Stimulated activated CD8-positive, alpha-beta memory T cell treated with anti-CD3 and anti-CD28 coated beads, Interleukin-4, amount 100 ng/mL, for 1 hour (primary cell): ENCODE measurements at places on chromosomes 4 and X.

GRCh38 chrX:20067709-20068561 is 48.8 kb downstream of the MAP7D2 start:
- DNase-seq, result no peak

DNA sequence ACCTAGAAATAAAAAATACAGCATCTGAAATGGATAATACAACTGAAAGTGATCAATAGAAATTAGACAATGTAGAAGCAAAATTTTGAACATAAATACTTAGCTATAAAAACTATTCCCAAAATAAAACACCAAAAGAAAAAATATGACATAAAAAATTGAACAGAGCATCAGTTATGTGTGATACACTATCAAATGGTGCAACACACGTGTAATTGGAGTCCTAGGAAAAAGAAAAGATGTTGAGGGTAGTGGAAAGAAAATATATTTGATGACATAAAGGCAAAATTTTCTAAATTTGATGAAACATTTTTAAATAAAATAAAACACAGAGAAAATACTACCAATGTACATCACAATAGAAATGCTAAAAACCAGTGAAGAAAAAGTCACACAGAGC is 63.1 kb downstream of the NPY2R start:
- DNase-seq, result no peak

- DNase-seq, result peak; percentile 42
Measured at GRCh38 chr4:153115322-153116290, 88.6 kb upstream of the TRIM2 start.

DNA sequence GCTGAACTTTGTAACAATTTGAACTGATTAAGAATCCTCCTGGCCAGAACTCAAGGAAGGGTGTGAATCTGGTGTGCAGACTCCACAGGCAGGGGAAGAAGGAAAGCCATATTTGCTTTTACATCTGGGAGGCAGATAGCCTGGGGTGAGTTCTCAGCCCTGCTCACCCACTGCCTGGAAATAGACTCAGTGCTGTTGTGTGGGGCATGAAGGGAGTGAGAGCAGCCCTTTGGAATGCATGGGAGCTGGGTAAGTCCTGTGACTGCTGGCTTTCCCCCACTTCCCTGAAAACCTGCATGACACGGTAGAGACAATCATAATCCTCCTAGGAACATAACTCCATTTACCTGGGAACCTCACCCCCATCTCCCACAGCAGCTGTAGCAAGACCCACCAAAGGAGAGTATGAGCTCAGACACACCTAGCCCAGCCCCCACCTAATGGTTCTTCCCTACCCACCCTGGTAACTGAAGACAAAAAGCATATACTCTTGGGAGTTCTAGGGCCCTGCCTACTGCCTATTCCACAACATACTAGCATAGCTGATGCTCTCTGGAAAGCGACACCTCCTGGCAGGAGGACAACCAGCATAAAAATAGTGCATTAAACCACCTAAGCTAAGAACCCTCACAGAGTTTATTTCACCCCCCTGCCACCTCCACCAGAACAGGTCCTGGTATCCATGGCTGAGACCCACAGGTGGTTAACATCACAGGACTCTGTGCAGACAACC is 59.3 kb upstream of the UBQLN2 start:
- DNase-seq, result no peak

GRCh38 chrX:140034916-140035315 is 69.6 kb upstream of the CXorf66 start:
- DNase-seq, result no peak

DNA sequence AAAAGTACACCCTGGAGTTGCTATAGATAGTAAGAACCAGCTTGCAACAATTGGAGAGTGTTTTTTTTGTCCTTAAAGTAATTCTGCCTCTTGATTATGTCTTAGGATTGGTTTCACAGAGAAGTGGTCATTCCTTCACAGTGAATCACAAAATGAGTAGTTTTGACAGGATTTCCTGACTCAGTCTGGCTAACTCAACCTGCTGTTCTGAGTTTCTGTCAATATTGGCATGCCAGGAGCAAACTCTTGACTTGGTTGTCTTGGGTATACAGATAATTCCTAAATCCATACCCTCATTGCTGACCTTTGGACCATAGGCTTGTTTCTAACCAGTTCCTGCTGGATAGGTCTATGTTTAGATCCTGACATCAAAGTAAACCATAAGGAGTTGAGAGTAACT is 9.4 kb downstream of the FHIP1A start:
- no peak for DNase-seq

DNA sequence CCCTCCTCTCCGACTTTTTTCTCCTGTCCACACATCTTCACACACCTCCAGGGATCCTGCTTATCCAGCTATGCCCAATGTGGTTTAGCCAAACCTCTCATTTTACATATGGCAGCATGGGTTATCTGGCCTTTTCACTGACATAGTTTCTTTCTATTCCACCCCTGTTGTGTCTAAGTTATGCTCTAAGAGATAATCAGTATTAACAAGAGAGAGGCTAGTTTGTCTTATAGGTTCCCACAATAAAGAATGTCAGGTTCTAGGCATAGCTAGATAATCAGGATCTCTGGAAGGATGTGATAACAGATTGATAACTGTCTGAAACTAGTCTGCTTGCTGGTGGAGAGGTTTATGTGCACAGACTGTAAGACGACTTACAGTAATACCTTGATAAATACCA is 7.7 kb upstream of the GALNT7 start:
- DNase-seq, result no peak

DNA sequence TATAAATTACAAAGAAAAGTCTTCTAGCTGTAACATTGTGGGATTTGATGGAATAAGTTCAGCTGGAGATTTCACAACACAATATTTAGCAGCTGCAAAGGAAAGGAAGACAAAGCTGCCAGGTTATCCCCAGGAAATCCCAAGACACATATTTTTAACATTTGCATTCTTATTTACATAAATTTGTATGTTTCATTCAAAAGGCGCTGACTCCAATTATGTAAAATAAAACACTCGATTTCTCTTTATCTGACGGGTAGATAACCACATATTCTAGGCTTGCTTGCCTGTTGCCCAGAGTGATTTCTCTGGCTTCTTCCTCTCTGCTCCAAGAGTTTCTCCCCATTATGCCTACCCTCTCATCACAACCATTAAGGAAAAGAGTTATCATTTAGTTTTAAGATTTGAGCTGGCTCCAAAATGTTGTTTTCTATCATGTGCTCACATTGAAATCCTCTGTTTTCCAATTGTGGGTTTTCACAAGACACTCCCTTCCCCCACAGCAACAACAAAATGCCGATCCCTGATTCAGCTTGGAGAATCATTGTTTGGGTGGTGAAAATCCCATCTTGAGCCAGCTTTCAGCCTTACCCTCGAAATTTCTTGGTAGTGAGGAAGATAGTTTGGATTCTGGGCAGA is 128.2 kb upstream of the RASGEF1B start:
- DNase-seq, result no peak

DNA sequence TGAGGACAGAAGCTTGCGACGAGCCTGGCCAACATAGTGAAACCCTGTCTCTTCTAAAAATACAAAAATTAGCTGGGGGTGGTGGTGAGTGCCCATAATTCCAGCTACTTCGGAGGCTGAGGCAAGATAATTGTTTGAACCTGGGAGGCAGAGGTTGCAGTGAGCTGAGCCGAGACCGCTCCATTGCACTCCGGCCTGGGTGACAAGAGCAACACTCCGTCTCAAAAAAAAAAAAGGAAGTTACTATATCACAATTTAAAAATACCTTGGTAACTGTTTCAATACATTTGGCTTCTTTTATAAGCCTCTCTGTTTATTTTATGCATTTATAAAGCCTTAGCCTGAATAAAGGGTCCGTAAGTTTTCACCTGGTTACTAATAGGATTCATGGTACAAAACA is 46.6 kb upstream of the CHRNA9 start:
- DNase-seq, result no peak

GRCh38 chr4:163107754-163108153 is 58.9 kb downstream of the NAF1 start:
- no peak for DNase-seq

- DNase-seq, result no peak
Measured at GRCh38 chr4:147513091-147513490, 32.2 kb downstream of the EDNRA start.

DNA sequence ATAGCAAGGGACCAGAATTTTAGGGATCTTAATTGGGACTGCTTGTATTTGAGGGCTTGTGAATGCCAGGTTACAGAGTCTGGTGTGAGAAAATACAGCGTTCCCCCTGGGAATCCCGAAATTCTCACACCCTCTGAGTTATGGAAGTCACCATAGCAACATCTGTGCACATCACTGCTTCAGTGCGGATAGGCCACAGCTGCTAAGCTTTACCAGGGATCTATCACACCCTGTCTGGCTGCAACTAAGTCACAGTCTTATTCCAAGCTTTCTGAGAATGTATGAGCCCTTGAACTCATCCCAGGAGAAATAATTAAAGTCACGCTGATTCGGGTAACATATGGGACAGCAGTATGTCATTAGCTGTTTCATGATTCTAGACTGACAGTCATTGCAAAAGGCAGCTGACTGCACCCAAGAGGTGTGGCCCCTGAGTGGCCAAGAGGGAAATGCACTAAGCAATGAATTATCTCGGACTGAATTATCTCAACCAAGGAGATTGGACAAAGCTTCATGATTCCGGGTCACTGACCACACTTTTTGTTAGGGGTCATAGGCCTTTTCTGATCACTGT is 46.7 kb upstream of the BTC start:
- no peak for DNase-seq

- DNase-seq, result no peak
Measured at GRCh38 chr4:89595125-89595789, 241.7 kb downstream of the SNCA start.

DNA sequence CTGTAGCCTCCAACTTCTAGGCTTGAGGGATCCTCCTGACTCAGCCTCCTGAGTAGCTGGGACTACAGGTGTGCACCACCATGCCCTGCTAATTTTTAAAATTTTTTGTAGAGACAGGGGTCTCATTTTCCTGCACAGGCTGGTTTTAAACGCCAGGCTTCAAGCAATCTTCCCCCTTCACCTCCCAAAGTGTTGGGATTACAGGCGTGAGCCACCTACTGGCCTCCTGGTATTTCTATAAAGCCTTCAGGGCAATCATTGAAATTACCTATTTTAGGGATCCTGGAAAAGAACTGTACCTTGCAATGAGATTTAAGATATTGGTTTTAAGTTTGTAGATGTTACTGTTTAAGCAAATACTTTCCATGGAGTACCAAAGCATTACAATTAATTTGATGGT is 13.5 kb upstream of the PLS3 start:
- DNase-seq, result no peak

DNA sequence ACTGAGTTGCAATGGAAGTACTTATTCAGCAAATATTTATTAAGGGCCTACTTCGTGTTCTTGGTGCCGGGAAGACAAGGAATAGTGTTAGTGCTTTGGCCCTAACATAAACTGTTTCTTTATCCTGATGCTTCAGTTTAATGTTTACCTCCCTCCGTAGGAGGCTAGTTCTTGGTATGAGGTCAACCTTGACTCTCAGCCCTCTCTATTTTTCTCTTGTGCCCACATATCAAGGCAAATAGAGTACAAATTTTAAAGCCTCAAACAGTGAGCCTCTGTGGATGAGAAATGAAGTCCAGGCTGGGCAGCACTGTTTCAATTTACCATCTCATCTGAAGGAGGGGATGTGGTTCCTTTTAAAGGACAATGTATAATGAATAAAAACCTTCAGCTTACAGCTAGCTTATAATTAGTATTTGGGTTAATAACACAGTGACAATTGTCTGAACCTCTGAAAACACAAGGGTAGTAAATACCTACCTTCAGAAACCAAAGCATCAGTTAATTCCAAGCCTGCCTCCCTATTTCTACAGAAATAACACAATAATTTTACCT is 68.5 kb downstream of the SH3RF1 start:
- no peak for DNase-seq

- no peak for DNase-seq
Measured at GRCh38 chr4:3365326-3365725, 72.5 kb downstream of the RGS12 start.

- DNase-seq, result no peak
Measured at GRCh38 chr4:102335616-102336015, 9.7 kb downstream of the SLC39A8 start.

DNA sequence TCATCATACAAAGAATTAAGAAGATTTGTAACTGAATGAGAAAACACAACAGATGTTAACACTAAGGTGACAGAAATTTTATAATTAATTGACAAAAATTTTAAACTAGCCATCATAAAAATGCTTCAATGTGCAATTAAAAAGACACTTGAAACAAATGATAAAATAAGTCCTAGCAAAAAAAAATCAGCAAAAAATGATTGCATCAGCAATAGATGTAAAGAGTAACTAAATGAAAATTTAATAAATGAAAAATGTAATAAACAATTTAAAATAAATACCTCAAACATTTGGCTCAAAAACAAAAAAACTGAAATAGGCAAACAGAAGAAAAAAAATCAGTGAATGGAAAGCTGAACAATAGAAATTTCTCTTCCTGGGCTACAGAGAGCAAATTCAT is 380.7 kb upstream of the GALNTL6 start:
- DNase-seq, result no peak

GRCh38 chr4:7885216-7886006 is 54.2 kb downstream of the AFAP1 start:
- DNase-seq, result no peak
